ENCODE measurements at places on chromosomes 4 and X.

- DNase-seq = no peak
Observed at GRCh38 chr4:106149026-106149425, 167.0 kb downstream of the TBCK start.

DNA sequence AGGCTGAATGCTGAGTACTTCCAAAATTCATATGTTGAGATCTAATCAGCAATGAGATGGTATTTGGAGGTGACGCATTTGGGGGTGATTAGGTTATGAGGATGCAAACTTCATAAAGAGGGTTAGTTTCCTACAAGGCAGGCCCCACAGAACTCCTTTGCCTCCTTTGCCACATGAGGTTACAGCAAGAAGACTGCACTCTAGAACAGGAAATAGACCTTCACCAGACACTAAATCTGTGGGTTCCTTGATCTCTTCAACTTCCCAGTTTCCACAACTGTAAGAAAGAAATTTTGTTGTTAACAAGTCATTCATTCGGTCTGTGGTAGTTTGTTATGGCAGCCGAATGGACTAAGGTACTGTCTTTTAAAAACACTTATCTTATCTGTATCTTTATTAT is 681.9 kb upstream of the HS3ST1 start:
- no peak for DNase-seq

GRCh38 chr4:25343671-25344070 is 31.1 kb downstream of the ZCCHC4 start:
- no peak for DNase-seq

DNA sequence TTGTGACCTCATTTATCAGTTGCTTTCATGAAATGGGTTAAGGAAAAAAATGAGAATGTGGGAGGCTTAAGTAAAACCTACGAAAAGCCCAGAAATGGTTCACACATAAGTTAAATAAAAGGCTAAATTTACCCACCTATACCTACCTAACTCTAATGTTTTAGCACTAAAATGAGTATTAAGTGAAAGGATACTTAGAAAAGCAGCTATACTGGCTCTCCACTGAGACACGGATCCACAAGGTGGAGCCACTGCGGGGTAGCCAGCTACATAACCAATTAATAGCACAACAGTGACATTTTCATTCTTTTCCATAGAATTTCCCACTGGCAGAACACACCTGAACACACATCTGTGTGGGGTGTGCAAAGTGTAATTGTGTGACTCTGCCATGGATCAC is 101.9 kb downstream of the MAML3 start:
- DNase-seq = no peak

DNA sequence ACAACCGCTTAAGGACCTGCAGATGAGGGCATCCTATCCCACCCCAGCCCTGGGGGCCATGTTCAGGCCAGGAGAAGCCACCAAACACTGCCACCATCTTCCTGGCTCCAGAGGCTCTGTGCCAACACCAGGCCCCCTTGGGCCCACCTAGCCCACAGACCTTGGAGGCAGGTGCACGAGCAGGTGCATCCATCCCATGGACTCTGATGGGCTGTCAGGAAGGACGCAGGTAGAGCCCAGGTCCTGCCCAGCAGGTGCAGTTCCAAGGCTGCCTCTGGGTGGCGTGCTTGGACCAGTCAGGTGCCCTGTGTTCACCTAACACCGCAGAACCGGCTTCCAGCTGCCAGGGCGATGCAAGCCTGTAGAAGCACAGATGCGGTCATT is 22.8 kb upstream of the PDE6B start:
- peak; percentile 78 for DNase-seq

GRCh38 chrX:114650351-114650750 is 66.5 kb downstream of the HTR2C start:
- DNase-seq = no peak

DNA sequence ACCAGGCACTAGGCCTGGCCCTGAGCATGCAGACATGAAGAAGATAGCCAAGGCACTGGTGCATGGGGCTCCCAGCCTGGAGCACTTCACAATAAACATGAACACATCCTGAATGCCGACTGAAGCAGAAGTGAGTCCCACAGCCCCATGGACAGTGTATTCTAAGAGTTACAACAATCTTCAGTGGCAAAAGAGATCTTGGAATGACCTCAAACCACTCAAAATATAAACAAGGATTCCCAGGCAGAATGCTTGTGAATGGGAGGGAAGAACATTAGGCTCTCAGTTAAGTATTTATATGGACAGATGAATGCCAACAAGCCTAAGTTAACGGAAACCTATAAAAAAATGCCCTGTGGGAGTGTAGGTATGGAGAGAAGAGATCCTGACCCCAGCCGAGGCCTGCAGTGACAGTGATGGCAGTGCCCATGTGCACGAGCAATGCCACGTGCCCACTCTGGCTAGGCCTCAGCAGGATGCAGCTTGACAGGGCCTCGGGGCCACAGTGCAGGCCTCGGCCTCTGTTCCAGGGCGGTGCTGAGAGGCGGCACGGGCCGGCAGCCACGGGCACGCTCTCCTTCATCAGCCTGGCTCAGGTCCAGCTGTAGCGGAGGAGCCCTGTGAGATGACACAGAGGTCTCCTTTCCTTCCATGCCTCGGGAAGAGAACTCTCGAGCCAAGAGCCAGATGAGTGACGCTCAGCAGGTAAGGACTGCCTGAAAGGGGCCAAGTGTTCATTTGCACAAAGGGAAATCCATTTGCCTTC is 49.2 kb downstream of the IRF2 start:
- no peak for DNase-seq

DNA sequence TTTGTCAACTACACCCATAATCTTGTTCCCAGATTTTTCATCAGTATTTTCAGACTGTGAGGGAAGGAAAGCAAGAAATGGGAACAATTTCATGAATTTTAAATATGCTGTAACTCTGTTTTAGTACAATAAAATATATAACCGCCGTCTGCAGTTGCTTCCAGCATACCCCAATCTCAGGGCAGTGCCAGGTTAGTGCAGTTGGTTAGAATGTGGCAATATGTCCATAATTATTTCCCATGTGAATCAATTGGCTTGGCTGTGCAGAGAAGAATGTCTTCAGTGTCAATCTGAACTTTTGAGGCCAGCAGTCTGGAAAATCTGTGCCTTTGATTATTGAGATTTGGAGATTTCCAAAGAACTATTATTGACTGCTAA is 5.0 kb upstream of the MMAA start:
- no peak for DNase-seq

DNA sequence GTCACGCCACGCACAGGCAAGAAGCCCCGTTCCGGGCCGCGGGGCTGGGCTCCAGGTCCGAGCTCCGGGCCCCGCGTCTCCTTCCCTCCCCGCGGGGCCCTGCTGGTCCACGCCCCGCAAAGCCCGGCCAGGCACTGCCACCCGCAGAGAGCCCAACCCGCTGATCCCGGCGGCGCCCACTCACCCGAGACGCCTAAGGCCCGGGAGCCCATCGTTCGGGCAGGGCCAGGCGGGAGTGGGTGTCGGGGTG is 870 bp downstream of the PDZD4 start:
- DNase-seq = no peak

DNA sequence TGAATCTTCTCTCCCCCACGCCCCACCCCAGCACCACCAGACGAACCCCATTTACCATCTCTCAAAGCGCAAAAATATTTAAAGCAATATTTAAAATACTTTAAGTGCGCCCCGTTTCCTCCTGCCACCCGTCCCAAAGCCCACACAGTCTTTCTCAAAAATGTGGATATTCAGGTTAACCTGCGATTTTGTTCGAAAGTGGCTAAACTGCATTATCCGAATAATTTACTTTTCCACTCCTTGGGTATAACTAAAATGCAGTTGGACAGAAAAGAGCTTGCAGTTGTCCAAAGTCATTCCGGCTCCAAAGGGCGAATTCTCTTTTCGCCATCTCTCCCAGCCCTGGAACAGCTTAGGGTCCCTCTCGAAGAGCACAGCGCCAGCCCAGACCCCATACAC is 662 bp downstream of the SMIM43 start:
- no peak for DNase-seq

DNA sequence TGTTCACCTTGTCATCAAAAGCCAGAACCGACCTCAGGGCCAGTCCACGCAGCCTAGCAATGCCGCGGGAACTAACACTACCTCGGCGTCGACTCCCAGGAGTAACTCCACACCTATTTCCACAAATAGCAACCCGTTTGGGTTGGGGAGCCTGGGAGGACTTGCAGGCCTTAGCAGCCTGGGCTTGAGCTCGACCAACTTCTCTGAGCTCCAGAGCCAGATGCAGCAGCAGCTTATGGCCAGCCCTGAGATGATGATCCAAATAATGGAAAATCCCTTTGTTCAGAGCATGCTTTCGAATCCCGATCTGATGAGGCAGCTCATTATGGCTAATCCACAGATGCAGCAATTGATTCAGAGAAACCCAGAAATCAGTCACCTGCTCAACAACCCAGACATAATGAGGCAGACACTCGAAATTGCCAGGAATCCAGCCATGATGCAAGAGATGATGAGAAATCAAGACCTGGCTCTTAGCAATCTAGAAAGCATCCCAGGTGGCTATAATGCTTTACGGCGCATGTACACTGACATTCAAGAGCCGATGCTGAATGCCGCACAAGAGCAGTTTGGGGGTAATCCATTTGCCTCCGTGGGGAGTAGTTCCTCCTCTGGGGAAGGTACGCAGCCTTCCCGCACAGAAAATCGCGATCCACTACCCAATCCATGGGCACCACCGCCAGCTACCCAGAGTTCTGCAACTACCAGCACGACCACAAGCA is 898 bp downstream of the UBQLN2 start:
- DNase-seq = no peak

DNA sequence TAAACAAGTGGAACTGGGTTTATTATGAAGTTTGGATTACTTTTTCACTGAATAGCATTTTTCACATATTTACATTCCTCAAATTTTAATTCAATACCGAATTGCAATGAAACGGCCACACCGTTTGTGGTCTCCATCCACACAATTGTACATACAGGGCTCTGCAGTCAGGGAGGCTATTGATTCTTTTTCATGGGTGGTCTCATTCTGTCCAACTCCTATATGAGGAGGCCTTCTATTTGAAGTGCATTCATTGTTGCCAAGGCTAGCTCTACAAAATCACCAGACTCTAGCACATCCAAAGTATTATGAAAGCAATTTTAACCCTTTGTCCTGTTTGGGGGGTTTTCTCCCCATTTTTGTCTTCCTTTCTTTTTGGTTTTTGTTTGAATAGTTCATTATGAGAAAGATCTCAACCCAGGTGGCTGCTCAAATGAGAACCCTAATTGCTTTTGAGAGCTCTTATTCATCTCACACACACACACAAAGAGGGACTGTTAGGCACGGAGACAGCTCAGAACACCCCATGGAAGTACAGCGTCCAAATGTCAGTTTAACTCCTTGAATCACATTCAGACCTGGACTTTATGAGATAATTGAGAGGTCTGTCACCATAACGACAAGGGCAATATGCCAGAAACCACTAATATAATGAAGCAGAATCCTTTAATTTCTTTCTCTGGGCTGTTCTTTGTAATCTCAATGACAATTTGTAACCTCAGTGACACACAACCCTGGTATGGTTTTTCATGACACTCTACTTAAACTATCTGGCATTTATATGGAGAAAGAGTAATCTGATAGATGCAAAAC is 79.4 kb downstream of the NLGN4X start:
- DNase-seq = no peak

- no peak for DNase-seq
Observed at GRCh38 chr4:54746218-54746617, 88.5 kb downstream of the KIT start.

- DNase-seq = no peak
Observed at GRCh38 chrX:66625525-66625924, 13.4 kb downstream of the EDA2R start.

GRCh38 chrX:105822138-105823091 is at the start of gene NRK:
Gene NRK, plus strand, starts transcription at chrX:105822539. Its CDS starts 307 bp downstream, at chrX:105822846.
- no peak for DNase-seq

- DNase-seq = no peak
Observed at GRCh38 chrX:6372981-6373380, 144.3 kb upstream of the NLGN4X start.

- DNase-seq = no peak
Observed at GRCh38 chr4:151728006-151728405, 32.8 kb downstream of the GATB start.

DNA sequence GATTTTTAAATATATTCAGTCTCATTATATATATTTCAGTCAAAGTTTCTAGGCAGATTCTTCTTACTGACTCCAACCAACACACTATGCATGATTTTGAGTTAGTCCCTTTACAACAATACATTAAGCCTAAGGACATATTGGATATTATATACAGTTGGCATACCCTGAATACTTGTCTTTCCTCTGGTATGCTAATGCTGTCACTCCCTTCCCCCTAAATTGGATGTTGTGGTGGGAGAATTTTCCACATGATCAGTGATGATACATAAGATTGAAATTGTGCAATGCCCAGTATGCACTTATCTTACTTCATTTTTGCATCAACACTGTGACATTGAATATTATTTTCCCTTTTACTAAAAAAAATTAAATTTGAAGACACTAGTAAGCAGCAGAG is 935.2 kb downstream of the PCDH7 start:
- DNase-seq = no peak

GRCh38 chr4:123479944-123480343 is 83.3 kb downstream of the SPRY1 start:
- DNase-seq = no peak

DNA sequence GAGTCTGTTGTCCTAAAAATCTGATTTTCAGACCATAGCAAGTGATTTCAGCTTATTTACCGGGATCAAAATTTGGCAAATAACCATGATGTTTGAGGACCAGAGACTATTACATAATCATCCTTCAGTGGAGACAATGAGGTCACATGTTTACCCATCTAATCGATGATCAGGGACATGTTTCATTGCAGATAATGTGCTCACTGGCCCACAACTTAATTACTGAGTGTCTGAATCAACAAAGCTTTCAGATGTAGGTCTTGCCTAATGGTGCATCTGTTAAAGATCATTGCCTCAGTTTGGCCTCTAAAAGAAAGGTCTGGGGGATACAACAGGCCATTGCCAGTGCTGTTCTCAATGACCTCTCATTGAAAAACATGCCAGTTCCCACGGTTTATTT is 42.8 kb upstream of the KLHL34 start:
- DNase-seq = no peak

- DNase-seq = no peak
Observed at GRCh38 chr4:13329340-13329850, 154.7 kb downstream of the RAB28 start.

GRCh38 chr4:2725380-2725779 is 30.8 kb downstream of the TNIP2 start:
- no peak for DNase-seq

- DNase-seq = no peak
Observed at GRCh38 chr4:159145992-159146330, 43.1 kb downstream of the RAPGEF2 start.

DNA sequence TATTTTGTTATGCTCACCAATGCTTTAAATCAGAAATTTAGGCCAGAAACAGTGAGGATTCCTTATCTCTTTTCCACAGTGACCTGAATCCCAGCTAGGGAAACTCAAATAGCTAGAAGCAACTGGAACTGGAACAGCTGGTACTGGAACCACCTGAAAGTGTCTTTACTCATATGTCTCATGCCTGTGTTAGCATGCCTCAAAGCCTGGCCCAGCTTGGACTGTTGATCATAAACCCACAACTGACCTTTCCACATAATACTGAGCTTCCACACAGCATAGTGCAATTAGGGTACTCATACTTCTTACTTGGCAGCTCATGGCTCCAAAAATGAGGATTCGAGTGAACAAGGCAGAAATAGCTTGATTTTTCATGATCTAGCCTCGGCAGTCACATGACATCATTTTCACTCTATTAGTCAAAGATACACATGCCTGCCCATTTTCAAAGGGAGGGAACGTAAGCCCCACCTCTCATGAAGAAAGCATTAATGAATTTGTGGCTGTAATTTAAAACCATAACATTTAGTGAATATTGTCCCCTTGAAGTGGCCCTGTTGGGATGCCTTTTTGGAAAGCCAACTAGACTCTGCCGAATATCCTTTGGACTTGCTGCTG is 80.8 kb upstream of the ACSL1 start:
- no peak for DNase-seq

GRCh38 chr4:8939160-8939839 is 67.7 kb upstream of the HMX1 start:
- no peak for DNase-seq
